ENCODE measurements at places on chromosomes 7 and 10. TPM values are rescaled to one million over a fixed set of nuclear protein-coding genes. Genes with fewer than 3 reads are reported as not detected.

DNA sequence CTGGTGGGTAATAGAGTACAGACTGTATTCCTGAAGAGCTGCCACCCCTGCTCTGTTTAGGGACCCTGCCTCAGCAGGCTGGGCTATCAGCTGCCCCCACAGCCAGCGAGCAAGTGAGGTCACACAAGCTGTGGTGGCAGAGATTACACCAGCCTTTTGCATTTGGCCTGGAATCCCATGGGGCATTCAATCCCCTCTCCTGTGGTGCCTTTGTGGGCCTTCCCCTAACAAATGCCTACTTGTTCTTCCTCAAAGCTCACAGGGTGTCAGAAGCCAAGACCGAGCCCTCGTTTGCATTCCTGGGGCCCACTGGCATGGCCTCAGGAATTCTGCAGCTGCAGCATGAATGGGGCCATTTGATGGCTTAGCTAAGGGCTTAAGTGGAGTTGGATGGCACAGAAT lies 212.7 kb upstream of the PHYHIPL start:
- no peak for DNase-seq

DNA sequence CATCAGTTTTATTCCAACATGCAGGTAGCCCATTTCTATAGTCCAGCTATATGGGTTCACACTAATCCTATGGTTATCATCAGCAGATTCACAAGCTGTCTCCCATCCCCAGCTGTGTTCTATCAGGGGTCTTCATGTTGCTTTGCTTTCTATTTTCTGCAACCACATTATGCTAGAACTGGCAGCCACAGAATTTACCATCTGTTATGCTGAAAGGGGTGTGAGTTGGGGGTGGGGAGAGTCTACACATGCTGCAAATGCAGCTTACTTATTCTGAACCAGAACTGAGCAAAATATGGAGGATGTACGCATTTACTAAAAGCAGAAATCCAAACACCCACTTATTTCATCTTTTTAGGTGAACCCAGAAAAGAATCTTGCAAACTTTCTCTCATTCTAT lies 32.9 kb downstream of the SHTN1 start:
- DNase-seq: no peak

DNA sequence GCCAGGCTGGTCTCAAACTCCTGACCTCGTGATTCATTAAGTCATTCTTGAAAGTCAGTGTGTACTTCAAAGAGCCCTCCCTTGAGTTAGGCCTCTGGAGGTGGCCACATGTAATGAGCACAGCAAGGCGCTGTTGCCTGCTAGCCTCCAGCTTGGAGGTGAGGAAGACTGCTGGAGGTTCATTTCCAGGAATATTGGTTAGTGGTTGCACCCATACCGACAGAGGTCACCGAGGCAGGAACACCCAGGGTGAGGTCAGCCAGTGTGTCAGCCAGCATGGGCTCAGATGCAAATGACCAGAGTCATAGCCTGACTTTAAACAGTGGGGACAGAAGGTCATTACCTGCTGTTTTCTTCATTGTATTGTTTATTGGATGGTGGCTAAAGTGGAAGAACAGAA lies 85.0 kb downstream of the PLPP4 start:
- DNase-seq: no peak

DNA sequence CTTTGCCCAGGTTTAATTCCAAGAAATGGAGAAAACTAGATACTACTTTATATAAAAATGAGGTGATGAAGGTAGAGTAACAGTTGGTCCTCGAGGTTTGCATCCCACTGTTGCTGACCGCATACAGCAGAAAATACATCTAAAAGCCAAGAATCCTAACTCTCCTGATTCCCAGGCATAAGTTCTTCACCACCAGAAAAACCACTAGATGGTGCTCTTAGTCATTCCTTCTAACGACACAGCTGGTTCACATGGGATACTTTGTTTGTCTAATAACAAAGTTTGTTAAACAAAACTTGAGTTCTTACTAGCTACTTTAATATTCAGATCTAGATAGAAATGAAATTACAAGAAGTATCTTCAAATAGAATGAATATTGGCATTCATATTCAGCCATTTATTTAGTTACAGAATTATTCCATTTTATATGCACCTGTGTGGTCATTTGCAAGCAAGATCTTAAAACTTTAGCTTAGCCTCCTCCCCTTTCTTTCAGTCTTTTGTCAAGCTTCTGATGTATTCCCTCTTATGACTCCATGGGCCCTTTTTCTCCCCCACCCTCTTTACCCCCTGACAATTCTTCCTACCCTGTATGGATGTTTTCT lies 54.1 kb upstream of the CYP26C1 start:
- no peak for DNase-seq

Gene NPFFR1
- total RNA-seq: not detected

Gene CALML3
- not detected for total RNA-seq

Gene STEAP1
- total RNA-seq: 0.30 TPM

Measured in activated naive CD4-positive, alpha-beta T cell treated with anti-CD3 and anti-CD28 coated beads, Interleukin-2, amount 50 U/mL, for 72 hours (primary cell).